ENCODE measurements at places on chromosomes 4 and X.

- no peak for DNase-seq
Measured at GRCh38 chr4:121306931-121307330, 73.9 kb downstream of the QRFPR start.

DNA sequence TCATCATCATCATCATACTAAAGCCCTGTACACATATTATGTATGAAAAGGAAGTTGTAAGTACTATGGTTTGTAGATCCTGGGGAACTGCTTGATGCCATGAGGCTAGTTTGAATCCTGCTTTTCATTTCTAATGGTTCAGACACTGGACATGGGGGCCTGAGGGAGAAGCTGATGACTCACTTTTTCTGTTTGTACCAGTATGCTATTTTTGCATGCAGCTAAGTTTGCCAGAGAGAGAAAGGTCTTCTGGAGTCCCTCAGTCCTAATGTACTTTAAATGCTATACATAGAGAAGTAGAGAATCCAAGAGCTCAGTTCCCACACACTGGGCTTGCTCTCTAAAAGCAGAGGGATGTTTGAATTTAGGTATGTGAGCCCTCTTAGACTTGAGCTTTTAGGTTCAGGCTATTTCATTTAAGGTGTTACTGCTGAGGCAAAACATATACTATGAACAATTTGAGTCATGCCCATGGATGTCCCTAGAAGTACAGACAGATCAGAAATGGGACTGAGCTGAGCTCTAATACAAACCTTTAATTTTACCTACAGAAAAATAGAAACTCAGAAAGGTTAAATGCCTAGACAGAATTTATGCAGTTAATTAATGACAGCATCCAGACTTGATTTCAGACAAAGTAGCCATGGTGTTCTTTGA is 17.6 kb upstream of the HS3ST1 start:
- no peak for DNase-seq

DNA sequence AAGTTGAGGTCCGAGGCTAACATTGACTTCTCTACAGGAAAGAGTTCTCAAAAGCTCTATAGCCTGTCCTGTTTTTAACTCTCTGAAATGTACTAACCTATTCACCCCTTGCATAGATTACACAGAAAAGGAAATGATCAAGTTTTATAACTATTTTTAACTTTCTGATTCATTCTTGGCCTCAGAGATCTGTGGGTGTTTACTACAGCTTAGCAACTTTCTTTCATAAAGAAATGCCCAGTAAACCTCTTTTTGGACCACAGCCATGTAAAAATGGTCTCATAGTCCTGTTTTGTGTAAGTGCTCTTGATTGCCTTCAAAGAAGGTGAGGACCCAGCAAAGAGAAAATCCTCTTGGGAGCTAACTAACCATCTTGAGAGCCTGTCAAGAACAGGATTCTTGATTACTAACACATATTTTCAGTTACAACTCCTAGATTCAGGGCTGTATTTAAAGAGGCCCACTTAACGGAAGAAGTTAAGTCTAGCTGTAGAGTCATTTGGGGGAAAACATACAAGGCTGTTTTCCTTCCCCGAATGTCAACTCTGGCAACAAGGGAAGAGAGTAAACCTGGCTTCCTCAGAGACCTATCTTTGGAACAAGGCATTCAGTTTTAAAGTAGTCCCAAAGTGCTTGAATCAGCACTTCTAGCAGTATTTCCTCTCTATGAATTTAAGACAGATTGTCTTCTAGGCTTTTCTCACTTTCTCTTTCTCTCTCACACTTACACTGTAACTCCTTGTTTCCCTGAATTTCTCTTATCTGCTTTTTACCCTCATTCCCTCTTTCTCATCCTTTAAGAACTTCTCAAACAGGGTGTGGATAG is 78.2 kb downstream of the IL21 start:
- no peak for DNase-seq

- peak; percentile 8 for DNase-seq
Measured at GRCh38 chrX:136250191-136251040, 784 bp downstream of the MAP7D3 start.

- DNase-seq: no peak
Measured at GRCh38 chr4:40755616-40756015, 5.9 kb downstream of the NSUN7 start.

DNA sequence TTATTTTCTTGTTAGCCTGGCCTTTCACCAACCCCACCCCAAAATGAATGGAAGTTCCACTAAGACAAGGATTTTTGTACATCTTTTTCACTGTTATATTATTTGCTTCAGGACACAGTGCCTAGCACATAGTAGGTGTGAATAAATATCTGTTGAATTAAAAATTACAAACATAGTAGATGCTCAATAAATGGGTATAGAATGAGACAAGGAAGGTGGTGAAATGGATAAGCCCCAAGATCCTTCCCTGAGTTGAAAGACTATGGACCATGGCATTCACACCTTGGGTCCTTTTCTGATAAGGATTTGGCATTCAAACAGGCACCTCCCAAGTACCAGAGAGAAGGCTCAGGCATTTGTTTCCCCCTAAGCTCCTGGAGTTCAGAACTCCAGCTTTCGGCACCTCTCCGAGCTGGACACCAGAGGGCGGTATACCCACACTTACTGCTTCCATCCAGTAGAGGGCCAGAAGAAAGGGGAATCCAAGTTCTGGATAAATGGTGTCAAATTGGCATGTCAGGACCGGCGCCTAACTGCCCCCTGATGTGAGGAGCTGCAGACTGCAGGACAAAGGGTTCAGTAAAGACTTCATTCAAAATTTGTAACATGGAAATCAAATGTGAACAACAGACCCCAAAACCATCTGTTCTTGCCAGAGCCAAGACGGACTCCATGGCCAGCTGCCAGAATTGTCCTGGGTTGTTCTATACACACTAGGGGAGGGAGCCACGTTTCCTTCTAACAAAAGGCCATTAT is 193.0 kb downstream of the GPC3 start:
- DNase-seq: peak; percentile 4

GRCh38 chrX:138875472-138875871 is 164.0 kb upstream of the FGF13 start:
- DNase-seq: no peak

DNA sequence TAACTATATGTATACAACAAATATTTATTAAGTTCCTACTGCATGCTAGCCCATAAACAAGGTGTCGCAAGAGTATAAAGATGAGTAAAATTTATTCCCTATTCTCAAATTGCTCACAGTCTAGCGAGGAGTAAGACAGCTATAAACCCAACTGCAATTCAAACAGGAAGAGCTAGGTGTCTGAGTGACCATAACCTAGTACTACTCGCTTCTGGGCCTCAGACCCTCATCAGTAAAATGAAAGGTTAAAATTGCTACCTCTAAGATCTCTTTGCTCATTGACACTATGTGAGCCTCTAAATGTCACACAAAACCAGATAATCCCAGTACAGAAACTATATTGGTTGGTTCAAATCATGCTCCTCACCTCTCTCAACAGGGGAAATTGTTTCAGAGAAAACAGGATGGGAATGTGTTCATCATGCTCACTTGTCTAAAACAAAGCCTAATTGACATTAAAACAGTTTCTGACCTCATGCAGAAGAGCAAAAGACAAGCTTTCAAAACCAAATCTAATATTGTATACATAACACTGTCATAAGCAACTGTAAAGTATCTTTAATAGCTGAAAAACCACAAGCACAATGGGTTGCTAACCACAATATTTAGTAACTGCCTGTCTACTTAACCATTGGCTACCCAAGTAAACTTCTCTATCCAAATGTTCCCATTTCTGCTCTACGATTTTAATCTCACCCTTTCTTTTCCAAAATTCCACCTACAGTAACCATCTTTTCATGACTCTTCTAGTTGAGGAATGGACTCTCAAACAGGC is 264.6 kb upstream of the FMR1 start:
- DNase-seq: no peak

DNA sequence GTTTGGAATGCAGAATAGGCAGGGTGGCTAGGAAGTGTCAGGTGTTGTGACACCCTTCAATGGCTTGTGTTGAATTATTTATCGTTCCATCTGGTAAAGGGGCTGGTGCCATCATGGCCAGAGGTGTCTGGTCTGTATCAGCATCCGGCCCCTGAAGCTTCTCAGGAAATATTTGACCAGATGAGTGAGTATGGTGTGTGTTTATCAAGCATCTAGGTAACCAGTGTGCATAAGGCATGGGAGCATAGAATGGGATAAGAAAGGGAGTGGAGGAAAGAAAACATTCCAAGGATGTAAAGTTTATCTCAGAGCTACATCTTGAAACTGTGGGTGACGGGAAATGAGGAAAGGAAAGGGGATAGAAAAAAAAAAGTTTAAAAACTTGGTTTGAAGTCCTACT is 109.4 kb downstream of the KLHL4 start:
- no peak for DNase-seq

GRCh38 chrX:135384161-135384836 is 37.4 kb upstream of the SMIM10L2A start:
- DNase-seq: no peak

DNA sequence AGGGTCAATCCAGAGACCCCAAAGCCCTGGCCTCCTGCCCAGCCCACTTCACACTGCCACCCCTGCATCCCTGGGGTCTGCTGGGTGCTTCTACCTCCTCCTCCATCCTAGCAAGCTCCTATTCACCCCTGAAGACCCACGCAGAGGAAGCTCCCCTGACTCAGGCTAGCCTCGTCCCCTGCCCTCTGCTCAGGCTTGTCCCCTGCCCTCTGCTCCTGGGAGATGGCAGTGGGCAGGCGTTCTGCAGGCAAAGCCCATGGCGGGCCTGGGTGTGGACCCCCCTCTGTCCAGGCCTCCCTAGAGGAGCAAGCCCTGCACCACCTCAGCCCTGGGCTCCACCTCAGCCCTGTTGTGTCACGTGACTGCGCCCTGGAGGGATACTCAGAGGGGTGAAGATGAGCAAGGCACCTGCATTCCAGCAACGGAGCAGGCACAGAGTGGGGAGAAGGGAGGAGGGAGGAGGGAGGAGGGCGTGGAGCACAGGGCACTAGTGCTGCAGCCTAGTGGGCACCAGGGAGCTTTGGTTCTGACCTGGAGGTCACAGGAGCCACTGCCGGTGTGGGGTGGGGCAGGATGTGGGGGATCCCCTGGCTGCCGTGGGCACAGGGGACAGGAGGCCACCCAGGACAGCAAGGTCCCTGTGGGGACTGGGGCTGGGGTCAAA is 27.6 kb upstream of the FGFR3 start:
- DNase-seq: no peak

DNA sequence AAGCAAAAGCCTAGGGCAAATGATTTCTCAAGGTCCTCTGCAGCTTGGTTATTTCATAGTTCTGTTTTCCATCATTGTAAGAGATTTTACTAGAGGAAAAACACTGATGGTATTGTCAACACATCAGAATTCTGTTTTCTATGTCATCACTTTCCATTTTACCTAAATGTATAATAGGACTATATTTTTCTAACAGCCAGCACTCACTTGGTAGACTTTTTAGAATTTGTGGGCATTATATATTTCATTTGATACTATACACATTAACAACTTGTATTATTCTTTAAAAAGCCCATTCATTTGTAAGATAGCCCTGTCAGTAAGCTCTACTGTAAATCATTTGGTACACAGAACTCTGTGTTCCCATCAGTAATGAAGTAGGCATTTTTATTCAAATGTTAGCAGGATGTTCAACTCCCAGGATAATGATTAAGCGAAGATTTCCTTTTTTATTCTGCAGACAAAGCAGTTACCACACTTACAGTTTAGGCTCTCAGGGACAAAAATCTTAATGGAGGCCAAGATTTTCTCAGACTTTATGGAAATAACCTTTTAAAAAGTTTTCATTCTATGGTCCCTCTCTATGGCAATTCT is 143.6 kb upstream of the TEX13C start:
- no peak for DNase-seq

DNA sequence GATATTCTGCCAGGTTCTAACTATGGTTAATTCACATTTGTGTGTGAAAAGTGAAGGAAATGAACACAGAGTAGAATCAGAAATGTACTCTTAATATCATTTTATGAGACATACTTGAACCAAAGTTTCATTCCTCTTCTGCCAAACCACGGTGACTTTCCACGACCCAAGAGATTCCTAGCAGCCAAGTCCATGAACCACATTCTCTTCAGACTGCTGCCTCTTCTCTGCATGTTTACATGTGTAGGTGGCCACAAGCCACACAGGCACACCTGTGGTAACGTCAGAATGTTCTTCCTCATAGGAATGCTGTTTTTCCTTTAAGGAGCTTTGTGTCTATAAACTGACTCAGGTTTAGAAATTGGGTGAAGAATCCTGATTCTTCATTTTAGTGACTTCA is 1411.2 kb downstream of the RAPGEF2 start:
- no peak for DNase-seq

- DNase-seq: no peak
Measured at GRCh38 chrX:124030520-124030919, 69.0 kb downstream of the STAG2 start.

DNA sequence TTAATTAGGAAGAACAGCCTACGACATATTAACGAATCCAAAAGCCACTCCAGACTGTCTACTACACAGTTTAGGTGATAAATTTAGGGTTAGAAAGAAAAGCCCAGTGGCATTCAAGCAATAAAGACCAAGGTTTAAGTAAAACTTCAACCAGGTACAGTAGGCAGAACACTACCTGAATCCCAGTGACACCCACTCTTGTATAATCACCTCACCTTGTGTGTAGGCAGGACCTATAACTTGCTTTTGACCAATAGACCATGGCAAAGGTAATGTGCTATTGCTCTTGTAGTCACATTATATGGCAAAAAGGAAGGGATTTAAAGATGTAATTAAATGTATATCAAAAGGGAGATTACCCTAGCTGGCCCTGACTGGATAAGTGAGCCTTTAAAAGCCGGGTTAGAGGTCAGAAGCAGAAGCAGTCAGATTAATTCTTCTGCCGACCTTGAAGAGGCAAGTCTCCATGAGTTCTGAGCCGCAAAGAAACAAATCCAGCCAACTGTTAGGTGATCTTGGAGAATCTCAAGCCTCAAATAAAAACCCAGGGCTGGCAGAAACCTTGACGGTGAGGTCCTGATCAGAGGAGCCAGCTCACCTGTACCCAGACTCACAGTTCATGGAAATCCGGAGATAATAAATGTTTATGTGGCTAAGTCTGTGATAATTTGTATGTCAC is 8.8 kb downstream of the FSTL5 start:
- no peak for DNase-seq

DNA sequence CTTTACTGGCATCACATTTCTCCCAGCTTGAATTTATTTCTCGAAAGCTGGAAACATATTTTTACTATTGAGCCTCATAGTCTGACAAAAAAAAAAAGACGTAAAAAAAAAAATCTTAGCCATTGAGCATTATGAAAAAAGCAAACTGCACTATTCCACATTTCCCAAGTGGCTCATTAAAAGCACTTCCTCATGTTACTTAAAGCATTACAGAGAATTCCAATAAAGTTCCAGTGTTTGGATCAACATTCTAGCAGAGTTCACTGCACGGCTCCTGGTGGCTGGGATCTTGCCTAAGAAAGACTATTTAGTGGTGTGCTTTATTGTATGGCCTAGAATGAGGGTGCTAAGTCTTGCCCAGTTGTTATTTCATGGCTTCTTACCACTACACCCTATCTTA is 476.2 kb downstream of the PPARGC1A start:
- no peak for DNase-seq

DNA sequence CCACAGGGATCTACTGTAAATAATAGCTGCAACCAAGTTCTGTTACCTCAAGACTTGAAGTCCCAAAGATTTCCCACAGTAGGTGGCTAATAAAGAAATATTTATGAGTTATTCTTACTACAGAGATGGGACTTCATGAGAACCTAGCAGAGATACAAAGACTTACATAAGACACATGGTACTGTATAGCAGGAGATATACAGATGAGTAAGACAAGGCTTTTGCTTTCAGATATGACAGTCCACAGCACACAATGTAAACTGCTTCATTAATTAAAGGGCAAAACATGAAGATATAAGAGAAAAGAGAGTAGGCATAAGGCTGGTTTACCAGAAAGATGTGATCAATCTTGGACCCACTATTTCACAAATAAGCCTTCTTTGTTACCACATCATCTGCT is 6.6 kb downstream of the ANKRD17 start:
- no peak for DNase-seq
